Ovary (tissue), 10 donors: ENCODE measurements at places on chromosomes 4 and X.
A peak's percentile ranks its signal among the peaks of the same experiment; 100 is the strongest.

DNA sequence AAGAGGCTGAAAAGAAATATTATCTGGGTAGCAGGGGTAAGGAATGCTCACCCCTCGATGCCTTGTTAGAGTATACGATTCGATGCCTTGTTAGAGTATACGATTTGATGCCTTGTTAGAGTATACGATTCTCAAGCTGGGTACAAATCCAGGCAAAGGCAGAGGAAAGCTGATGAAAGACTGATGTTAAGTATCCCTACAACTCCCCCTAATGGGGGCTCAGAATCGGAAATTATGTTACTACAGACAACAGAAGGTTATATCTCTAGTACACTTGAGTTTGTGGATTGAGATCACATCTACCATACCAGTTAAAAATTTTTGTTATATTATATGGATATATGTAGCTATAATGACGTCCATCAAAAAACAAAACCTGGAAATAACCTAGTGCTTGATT lies 4.8 kb downstream of the LRRC66 start:
- no peak for DNase-seq

DNA sequence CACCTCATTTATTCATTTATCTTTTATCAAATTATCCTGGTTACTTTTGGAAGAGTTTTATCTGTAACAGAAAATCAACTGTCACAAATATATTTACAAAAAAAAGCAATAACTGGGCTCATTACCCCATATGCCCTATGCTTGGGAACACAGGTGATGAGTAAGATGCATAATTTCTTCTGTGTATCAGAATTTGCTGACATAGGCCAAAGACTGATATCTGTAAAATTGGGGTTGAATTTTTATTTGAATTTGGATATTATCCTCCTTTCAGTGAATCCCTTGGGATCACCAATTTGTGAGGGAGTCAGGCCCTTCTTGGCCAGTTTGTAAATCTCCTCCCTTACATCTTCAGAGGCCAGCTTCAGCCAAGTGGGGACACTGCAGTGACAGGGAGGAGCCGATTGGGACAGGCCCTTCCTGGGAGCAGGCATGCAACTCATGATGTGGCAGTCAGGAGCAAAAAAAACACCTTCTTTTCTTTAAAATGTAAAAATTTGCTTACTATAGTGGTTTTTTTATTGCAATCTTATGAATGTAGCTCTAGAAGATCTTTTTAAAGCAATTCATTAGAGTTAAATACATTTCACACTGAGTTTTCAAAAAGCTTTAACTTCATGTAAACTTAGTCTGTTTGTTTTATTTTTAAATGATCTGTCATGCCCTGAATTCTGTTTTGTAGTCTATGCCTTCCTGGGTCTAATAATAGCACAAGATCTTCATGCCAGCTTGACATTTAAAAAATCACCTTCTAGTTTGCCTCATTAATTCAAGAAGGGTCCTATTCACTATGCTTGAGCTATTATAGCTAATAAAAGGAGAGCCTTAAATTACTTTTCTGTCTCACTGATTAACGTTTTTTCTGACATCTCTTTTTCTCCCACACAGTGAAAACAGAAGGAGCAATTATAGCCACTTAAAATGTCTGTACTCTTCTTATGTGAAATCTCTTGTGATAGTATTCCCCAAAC lies 136.6 kb upstream of the SPRY1 start:
- no peak for DNase-seq

- DNase-seq: no peak
These were observed 22.2 kb upstream of the GALNT7 start for GRCh38 chr4:173146456-173146855.

DNA sequence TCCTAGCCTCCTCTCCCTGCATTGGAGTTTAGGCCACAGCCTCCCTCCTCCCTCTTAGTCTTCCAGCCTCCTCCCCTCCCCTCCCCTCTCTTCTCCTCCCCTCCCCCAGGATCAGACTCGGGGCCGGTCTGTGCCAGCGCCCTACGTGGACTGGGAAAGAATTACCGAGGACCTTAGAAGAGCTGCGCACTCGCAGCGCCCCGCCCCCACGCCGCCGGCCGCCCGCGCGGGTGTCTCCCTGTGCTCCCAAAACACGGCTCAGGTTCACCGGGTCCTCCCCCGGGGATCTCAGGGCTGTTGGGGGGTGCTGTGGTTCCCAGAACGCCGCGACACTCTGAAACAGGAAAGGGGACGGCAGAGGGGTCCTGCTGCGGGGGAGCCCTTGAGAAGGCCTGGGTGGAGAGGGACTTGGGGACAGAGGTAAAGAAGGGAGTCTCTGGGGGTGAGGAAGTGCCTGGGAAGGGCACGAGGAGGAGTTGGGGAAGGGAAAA lies 122.3 kb upstream of the TBL1X start:
- peak; percentile 90 for DNase-seq

- no peak for DNase-seq
These were observed 2256.1 kb upstream of the AGA start for GRCh38 chr4:179698321-179698720.

DNA sequence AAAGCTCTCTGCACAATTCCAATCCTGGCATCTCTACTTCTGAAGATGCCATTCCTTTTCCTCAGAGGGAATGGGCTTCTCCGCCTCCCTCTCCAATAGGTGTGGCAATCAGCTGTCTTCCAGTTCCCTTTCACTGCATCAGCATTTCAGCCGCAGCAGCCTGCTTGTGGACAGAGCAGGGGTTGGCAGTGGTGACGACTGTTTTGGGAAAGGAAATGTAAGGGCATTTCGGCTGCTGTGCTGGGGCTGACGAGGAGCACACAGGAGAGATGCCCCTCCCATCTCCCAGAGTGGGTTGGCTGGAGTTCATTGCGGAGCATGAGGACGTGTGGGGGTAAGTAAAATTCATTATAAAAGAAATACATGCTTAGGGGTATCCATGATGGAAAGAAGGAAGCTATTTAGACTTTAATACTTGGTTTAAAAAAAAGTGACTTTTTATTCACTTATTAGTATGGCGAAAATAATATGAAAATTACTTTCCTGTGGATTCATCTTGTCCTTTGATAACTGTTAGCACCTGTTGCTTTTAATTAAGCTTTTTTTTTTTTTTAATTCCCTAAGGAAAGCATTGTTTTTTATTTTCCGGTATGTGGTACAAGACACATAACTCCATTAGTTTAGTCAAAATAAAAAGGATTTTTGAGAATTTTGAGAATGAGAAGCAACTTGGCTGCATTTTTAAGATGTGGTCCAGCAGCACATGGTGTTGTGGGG lies at the start of gene LIMCH1:
TSS of gene LIMCH1 (plus strand) at position 141 of the 717 bp plus-strand sequence. CDS start 67,839 bp downstream, outside the sequence.
- DNase-seq: peak; percentile 54

GRCh38 chr4:149055624-149056023 lies 613.4 kb upstream of the NR3C2 start:
- no peak for DNase-seq

DNA sequence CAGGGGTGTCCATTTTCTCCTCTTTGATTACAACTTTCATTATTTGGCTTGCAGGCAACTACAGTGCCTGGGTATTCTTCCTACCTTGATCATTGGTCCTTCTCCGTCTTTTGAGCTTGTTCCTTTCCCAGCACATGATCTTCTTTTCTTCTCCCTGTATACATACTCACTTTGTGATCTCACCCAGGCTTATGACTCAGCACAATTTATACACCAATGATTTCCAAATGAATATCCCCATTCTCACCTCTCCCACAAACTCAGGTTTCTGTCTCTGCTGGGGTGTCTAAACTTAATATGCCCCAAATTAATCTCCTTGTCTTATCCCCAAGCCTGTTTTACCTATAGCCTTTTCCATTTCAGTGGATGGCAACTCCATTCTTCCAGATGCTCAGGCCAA lies 19.5 kb upstream of the C4orf54 start:
- no peak for DNase-seq

DNA sequence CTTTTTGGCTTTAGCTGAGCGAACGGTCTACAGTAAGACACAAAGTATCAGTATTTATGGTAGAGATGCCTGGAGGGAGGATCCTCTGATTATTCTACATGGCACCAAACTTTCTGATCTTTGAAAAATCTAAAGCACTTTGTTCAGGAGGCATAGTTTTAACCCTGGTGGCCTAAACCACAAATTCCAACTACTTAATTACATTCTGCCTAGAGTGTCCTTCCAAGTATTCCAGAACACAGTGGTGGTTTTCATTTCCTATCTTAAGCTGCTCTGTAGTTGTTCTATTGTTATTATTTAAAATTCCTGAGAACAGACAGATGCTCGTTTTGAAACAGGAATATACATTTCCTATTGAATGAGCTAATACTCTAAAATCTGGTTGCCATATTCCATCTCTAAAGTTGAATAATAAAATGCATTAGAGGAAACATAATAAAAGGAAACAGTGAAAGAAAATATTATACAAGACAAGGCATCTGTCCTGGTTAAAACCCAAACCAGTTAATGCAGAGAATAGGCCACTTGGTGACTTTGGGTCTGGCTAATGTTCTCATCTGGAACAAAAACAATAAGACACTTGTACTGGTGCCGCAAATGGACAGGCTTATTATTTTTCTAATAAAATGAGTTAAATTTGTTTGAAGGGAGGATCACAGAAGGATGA lies 657.4 kb downstream of the SPRY1 start:
- DNase-seq: no peak

GRCh38 chr4:12389604-12390003 lies 960.9 kb upstream of the HS3ST1 start:
- no peak for DNase-seq

GRCh38 chr4:24639714-24640113 lies 55.4 kb upstream of the DHX15 start:
- DNase-seq: no peak
